ENCODE measurements at places on chromosomes 2 and 18. TPM values are rescaled to one million over a fixed set of nuclear protein-coding genes. Genes with fewer than 3 reads are reported as not detected.

Gene ZEB2
- total RNA-seq, result 1.2 TPM

Gene HOXD9
- total RNA-seq, result not detected

Gene SKA1
- total RNA-seq, result 4.8 TPM

Gene IGFBP5
- 3.0 TPM for total RNA-seq

Gene REG3A
- not detected for total RNA-seq

Gene SERPINB13
- not detected for total RNA-seq

Gene TDRD15
- not detected for total RNA-seq

Gene PAX3
- not detected for total RNA-seq

Gene ERMN
- total RNA-seq, result not detected

Gene IL37
- not detected for total RNA-seq

All from placental epithelial cell (primary cell).